ENCODE measurements at places on chromosomes 11 and 22. TPM values are rescaled to one million over a fixed set of nuclear protein-coding genes. Genes with fewer than 3 reads are reported as not detected.

DNA sequence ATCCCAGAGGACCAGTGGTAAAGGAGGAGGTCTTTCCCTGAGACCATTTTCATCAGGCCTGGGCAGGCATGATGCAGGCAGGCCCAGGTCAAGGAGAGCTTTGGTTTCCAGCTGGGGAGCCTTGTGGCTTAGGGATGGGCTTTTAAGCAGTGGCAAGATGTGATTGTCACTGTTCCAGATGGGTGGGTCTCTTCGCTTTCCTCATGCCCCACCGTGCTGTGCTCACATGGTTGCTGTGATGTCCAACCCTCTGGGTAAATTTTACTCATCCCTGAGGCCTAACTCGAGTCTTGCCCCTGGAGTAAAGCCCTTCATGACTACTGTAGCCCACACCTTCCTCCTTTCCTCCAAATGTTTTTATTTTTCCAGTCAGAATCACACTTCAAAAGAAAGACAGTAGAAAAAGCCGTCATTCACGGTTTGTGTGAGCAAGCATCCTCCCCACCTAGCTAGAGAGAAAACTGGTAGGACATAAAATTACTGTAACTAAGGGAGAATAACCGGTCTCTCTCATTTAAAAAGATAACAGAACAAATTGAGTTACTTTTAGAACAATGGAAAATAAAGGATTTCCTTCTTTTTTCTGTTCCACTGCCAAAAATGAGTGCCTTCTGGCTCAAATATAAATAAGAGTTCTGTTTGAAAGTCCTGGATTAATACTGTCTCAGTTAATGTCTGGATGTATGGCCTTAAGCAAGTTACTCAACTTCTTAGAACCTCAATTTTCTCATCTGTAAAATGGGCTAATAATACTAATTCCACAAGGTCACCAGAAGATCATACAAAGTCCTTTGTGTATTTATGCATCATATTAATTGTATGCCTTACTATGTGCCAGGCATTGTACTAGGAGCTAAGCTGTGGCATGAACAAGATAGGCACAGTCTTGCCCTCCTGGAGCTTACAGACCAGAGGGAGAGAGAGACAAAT, 84.9 kb downstream of the ME3 start:
- DNase-seq = no peak
- peak overlapping the region; percentile 62 for H3K27ac ChIP-seq
- no peaks in the 10 kb centered on the region for H3K36me3 ChIP-seq
- no peak overlapping the region for H3K4me3 ChIP-seq

DNA sequence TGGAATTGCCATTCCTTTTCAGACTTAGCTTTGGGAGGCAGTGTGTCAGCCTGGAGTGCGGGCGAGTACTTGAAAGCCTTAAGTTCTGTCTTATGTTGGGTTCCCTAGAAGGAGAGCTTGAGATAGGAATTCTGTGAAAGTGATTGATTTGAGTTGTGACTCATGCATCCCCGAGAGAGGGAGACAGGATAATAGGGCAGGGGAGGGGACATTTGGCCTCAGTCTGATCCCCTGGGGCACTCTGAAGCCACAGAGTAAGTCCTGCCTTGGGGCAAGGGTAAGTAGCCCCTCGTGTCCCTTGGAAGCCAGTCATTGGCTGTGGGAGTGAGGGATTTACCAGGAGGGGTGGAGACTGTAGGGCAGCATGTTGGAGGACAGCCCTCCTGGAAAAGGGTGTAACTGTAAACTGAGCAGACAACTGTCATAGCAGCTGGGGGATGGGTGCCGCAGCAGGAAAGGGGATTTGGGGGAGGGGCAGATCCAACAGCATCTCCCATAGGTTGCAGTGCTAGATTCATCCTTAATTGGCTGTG, 44.0 kb downstream of the KIAA1671 start:
- no peak for DNase-seq
- H3K27ac ChIP-seq = no peak overlapping the region

DNA sequence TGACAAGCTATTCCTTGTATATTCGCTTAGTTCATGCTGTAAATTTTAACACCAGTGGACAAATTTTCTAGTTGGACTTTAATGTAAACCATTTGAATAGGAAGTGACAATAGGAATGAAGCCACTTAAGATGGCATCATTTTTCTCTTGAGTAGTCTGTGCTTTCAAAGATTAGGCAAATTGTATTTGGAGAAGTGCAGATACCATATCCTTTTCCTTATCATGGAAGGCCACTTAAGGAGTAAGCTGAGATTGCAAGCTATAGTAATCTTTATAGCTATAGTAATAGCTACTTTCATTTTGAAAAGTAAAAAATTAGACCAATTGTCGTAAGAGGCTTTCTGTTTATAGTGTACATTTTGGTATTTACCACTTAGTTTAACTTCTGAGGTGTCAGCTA, 12.8 kb downstream of the CAPRIN1 start:
- no peak overlapping the region for H3K27ac ChIP-seq
- no peaks in the 10 kb centered on the region for H3K36me3 ChIP-seq
- H3K4me3 ChIP-seq = no peak overlapping the region
- no peak for DNase-seq
- H3K4me1 ChIP-seq = peaks cover 66% of the 10 kb centered on the region

DNA sequence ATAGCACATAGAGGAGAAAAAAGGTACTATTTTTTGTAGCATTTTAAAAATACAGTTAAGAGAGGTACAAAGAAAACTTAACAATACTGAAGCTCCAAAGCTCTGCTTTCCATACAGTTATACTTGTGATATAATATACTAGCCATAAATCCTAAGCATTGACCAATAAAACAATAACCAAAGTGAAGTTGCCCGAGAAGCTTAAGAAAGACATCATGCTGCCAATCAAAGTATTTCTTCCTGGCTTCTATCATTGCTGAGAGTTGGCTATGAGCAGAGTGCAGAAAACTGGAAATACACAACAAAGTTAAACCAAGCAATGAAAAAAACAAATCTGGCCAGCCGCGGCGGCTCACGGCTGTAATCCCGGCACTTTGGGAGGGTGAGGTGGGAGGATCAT, 84.2 kb downstream of the RBFOX2 start:
- no peak overlapping the region for H3K4me3 ChIP-seq
- no peak overlapping the region for H3K27ac ChIP-seq
- no peaks in the 10 kb centered on the region for H3K36me3 ChIP-seq
- DNase-seq = no peak

The GRIK4 gene
- 0.25 TPM for total RNA-seq

The SYT8 gene
- 1.2 TPM for total RNA-seq

All from vagina (tissue), 2 donors.